ENCODE measurements at places on chromosomes 12 and 14.

- no peak for DNase-seq
Observed at GRCh38 chr14:25014440-25014839, 35.5 kb downstream of the STXBP6 start.

DNA sequence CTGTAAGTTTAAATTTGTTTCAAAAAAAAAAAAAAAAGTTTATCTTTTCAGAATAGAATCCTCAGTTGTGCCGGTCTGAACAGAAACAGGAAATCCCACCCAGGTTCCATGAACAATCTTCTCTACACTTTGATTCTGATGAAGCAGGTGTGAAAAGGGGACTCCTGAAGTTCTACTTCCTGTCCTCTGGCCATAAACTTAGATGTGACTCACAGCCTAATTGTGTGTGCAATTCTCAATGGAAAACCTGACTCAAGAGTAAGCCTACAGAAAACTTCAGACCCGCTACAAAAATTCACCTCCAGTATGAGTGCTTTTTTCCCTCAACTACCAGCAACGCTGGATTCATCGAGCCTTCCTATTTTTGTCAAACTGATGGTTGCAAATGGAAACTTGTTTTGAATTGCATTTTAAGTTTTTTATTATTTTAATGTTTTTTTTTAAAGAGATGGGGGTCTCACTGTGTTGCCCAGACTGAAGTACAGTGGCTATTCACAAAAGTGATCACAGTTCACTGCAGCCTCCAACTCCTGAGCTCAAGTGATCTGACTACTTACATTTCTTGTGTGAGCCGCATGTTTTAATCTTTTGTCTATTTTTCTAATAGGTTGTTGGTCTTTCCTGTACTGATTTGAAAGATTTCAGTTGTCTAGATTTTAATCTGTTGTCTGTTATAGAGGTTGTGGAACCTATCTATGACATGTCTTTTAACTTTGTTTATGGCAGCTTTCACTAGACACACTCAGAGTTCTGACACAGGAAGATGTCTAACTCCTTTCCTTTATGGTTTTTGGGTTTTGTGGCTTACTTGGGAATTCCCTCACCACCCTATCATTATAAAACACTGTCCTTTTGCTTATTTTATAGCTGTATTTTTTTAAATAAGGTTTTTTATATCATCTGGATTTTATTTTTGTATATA lies 37.6 kb downstream of the ATG14 start:
- DNase-seq: no peak

DNA sequence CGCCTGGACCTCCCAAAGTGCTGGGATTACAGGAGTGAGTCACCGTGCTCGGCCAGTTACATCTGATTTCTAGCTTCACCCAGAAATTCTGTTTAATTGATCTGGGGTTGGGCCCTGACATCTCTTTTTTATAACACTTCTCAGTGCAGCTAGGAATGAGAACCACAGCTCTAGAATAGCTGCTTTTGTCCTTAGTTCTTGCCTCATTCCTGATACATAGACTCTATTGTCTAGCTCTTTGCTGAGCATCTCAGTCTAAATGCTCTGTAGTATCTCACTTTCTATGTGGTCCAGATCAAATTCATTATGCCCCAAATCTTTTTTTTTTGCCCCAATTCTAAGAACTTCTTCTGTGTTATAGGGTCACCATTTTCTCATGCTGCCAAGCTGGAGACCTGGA lies 29.9 kb upstream of the FUT8 start:
- DNase-seq: no peak

- DNase-seq: no peak
Observed at GRCh38 chr14:100307766-100308426, 1.7 kb upstream of the SLC25A29 start.

- no peak for DNase-seq
Observed at GRCh38 chr14:103741876-103742275, 26.3 kb downstream of the ZFYVE21 start.

- DNase-seq: no peak
Observed at GRCh38 chr12:106107566-106107965, 31.2 kb downstream of the NUAK1 start.

DNA sequence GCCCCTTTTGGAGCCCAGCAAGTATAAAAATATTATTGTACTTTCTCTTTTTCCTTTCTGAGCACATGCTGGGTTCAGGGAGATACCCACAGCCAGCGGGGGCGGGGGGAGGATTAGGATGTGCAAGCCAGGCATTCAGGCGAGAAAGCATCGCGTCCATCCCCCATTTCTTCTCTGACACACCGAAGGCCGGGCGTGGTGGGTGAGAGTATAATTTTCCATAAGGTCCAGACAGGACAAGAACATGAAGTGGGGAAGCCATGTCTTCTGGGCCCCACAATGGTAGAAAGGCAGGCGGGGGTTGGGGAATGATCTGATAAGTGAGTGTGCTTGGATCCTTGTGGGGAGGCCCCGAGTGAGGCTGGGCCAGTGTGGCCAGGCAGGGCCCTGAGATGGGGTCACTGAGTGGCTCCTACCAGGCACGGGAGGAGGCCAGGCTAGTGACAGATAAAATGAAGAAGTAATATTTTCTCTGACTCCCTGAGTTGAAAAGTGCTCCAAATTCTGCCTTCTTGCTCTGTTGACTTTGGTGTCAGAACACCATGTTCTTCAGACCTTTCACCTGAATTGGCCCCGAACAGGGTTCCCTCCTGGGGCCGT lies 10.7 kb upstream of the LRTM2 start:
- no peak for DNase-seq

DNA sequence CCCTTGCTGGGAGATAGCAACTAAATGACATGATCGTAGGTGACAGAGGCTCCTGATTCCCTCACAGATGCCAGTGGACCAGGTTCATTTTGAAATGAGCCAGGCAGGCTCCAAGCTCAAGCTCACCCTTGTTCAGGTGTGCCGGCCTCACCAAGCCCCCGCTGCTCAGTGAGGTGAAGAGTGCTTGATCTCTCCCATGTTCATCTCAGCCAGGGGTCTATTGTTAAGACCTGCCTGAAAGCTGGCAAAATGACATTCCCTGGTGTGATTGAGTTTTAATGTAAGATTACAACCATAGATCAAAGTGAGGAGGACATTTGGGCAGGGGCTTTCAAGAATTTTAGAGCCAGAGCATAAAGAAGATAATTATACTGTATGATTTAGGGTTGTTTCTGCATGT lies 497.9 kb downstream of the EGLN3 start:
- no peak for DNase-seq

DNA sequence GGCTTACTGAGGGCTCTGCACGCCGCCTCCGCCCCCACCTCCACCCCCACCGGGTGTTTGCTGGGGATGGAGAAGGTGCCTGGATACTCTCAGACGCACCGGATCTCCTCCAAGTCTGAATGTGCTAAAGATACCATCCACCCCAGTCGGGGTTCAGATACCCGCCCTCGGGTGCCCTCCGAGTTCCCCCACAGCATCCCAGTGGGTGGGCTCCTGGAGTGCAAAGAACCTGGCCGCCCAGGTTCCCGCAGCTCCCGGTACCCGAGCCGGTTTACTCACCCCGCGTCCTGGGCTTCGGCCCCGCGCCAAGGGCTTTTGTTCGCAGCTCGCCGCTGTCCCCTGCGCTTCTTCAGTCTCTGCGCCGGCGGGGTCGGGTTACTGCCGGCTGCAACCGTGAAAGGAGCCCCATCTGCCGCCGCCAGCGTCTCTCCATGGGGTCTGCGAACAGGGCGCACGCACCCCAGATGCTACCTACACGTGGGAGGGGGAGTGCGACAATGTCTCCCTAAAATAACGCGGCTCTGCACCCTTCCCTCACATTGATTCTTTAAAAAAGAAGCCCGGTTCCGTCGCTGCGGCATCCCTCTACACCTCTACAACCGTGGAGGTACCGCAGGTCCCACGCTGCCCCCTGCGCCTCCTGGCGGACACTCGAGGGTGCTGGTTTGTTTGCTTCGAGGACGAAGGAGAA lies at the start of gene CCDC177:
TSS of gene CCDC177 (minus strand) at position 609 of the 691 bp plus-strand sequence. CDS start 1,249 bp downstream, outside the sequence.
- DNase-seq: peak; percentile 85

DNA sequence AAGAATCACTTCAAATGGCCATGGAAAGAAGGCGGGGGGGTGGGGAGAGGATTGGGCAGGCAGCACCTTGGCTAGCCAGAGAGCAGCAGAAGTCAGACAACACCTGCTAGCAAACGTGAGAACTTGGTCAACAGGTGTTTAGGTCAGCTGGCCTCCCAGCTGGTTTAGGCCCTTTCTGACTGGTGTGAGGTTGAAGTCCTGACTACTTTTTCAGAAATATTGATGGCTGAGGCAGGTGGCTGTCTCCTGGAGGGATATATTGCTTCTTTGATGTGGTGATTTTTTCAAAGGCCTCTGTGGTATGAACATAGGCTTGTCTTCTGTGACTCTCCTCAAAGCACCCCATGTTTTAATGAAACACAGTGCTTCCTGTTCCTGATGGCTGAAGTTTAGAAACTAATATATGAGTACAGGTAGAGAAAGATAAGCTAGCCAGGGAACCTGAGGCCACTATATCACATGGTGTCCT lies 238.2 kb upstream of the SSTR1 start:
- no peak for DNase-seq

Data from upper lobe of right lung (tissue), 1 donor.